ENCODE measurements at places on chromosomes 6 and 20.
A peak's percentile ranks its signal among the peaks of the same experiment; 100 is the strongest.

DNA sequence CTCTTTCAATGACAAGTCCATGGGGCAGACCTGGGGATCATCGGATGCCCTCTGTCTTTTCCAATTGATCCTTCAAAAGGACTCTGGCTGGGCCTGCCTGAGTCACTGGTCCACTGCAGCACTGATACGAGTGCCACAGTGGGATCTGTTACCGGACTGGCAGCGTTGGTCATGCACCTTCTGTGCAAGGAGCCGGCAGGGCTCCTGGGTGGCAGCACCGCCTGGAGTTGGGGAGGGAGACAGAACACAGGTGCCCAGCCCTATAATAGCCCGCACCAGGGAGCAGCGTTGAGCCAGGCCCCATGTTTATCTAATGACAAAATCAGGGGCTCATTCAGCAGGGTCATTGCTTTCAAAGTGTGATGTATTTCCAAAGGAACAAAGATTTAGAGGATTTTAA, 64.2 kb upstream of the NXT1 start:
- DNase-seq, result no peak

DNA sequence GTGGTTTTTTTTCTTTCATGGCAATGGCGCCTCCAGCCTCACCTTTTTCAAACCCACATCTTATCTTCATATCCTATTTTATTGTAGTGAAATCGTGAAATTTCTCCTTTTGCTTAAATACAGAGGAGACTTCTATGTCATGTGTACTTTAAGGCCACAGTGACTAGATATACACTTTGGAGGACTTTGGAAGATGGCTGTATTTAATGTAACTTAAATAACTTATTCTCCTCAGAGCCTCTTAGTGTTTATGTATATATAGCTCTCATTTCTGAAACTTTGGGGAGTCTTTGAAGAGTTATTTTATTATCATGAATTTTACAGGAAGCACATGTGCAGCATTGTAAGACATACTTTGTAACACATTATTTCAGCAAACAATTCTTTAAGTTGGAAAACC, 968 bp downstream of the LAMA2 start:
- no peak for DNase-seq

DNA sequence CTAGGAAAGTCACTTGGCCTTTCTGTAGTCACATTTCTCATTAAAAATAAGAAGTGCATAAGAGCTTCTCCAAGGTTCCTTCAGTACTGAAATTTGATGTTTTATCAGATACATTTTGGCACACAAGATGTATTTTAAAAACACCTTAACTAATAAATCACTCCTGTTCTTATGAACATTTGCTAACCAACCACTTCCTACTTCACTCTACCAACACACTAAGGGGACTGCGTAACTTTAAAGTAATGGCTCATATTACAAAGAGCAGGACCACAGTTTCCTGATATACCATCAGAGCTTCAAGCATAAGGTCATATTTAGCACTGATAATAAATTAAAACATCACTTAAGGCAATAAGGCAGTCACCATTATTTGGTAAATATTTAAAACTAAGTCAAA, 104.4 kb downstream of the RALGAPA2 start:
- no peak for DNase-seq

- no peak for DNase-seq
Observed at GRCh38 chr6:161557333-161558107, 283.7 kb upstream of the AGPAT4 start.

DNA sequence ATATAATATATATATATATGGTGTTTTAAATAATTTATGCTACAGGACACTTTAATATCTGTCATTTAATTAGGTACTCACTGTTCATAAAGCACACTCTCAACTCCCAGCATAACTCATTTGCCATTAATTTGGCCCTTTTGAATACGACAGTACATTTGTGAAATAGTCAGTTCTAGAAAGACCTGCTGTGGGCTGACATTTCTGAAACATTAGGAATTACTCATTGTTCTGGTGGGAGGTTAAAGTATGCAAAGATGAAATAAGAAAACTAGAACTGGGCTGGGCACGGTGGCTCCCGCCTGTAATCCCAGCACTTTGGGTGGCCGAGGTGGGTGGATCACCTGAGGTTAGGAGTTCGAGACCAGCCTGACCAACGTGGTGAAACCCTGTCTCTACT, 497.5 kb downstream of the UTRN start:
- no peak for DNase-seq

DNA sequence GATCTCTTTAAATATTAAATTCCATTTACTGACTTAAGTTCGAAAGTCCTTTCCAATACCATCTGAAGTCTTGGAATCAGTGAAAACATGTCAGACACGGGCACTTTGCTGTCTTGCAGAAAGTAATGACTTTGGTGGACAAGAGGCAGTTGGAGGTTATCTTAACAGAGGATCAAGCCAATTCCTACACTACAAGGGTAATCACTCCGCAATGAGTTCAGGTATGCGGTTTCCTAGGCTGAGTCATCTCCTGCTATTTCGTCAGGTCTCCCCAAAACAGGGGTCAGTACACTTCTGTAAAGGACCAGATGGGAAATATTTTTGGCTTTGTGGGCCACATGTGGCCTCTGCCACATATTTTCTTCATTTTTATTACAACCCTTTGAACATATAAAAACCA, 656.6 kb downstream of the KIF16B start:
- DNase-seq, result peak; percentile 47

GRCh38 chr6:41779336-41779735, 364 bp downstream of the FRS3 start:
- DNase-seq, result no peak

DNA sequence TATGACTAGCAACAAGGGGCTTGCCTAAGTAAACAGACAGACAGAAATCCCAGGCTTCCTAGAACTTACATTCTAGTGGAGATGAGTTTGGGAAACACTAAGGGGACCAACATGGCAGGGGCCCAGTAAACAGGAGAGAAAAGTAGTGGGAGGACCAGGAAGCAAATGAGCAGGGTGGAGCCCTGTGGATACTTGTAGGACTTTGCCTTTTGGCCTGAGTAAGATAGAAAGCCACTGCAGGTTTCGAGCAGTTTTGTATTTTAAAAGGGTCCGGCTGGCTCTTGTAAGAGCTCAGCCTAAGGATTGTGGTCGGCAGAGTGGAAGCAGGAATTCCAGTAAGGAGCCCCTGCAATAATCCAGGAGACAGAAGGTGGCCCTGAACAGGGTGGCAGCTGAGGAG, 125.5 kb downstream of the MAP3K7 start:
- DNase-seq, result no peak

GRCh38 chr20:36330091-36330490, 24.0 kb downstream of the DLGAP4 start:
- DNase-seq, result no peak

- no peak for DNase-seq
Observed at GRCh38 chr20:63044204-63044600, 37.4 kb upstream of the BHLHE23 start.

GRCh38 chr6:128848212-128848935, 34.6 kb upstream of the LAMA2 start:
- DNase-seq, result no peak

- no peak for DNase-seq
Observed at GRCh38 chr6:159116343-159116742, 52.9 kb upstream of the FNDC1 start.

DNA sequence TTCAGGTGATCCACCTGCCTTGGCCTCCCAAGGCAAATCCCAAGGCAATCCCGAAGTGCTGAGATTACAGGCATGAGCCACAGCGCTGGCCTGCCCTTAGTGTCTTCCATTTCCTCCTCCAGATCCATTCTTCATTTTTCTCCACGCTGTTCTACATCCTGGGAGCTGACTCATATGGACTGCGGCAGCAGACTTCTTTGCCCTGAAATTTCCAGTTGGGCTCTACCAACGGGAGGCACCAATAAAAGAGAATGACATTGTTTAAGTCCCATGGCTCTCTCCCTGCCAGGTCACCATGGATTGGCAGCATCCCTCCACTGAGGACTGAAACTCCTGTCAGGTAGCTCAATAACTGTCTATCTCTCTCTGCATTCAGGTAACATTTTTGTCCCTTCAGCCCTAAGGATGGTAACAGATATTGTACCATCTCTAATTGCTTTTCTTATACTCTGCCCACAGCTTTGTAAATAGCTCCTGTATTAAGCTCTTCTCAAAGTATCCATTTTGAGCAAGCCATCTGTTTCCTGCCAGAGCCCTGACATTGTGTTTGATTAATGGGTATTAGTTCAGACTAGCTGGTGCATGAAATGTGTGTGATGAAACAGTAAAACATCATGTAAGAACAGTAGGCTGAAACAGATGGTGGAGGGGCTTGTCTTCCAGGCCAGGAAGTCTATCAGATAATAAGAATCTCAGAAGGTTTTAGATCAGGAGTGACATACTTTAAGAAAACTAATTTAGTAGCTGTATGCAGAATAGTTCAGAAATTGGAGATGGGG, 3.6 kb downstream of the TBCC start:
- no peak for DNase-seq

- DNase-seq, result peak; percentile 13
Observed at GRCh38 chr6:9537381-9537780, 877.5 kb downstream of the TFAP2A start.

DNA sequence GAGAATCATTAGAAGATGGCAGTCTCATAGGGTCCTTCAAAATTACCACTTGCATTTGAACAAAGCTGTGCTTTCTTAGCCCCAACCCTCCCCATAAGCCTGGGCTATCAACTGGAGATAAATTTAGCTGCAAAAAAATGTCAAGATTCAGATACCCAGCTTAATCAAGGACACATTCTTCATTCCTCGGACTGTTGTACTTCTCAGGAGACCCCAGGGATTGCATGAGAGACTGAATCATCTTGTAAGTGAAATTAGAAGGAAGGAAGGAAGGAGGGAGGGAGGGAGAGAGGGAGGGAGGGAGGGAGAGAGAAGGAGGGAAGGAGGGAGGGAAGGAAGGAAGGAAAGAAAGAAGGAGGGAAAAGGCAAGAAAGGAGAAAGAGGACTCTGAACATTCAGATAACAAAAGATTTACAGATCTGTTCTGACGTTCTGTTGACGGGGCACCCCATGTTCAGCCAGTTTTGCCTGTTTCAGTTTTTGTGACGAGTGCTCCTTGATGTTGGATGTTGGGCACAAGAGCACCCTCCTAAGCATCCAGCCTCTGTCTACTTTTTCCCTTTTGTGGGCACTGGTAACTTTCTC, 498.7 kb downstream of the PREX1 start:
- no peak for DNase-seq

DNA sequence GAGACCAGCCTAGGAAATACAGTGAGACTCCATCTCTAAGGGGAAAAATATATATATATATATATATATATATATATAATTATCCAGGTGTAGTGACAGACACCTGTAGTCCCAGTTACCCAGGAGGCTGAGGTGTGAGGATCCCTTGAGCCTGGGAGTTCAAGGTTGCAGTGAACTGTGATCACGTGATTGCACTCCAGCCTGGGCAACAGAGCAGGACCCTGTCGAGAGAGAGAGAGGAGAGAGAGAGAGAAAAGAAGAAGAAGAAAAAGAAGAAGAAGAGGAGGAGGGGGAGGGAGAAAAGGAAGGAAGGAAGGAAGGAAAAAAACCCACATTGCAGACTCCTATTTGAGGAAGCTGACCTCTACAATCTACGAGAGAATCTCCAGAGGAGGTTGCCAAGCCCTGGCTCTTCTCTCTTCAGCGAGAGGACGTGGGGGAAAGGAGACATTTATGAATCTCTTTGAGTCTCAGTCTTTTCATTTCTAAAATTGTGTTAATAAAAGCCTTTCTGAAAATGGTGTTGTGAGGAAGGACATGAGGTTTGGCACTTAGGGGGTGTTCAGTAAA, 49.7 kb downstream of the COL11A2 start:
- no peak for DNase-seq

- DNase-seq, result peak; percentile 75
Observed at GRCh38 chr6:4647414-4648365, 128.5 kb upstream of the CDYL start.

- DNase-seq, result no peak
Observed at GRCh38 chr20:17694767-17695166, 5.0 kb upstream of the BANF2 start.

DNA sequence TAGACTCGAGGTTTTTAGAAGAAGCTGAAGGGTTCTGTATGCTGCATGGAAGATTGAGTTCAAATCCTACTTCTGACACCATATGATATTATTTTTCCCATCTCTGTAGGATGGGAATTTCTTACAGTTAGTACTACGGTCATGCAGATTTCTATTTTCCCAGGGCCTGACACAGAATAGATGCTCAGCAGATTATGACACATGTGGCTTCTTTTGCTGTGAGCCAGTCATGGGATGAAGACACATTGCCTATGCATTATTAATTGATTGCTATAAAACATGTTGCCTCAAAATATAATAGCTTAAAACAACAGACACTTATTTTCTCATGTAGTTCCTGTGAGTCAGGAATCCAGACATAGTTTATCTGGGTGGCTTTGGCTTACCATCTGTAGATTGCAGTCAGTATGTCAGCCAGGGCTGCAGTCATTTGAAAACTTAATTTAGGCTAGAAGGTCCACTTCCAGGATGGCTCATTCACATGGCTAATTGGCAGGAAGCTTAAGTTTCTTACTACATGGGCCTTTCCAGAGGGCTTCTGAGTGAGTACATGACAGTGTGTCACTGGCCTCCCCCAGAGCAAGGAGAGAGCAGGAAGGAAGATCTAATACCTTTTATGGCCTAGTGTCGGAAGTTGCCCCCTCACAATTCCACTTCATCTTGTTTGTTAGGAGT, 29.5 kb downstream of the TOP1 start:
- DNase-seq, result peak; percentile 33

- DNase-seq, result no peak
Observed at GRCh38 chr6:35230950-35231349, 17.2 kb downstream of the SCUBE3 start.

GRCh38 chr6:62298745-62299392, 12.8 kb upstream of the KHDRBS2 start:
- no peak for DNase-seq

GRCh38 chr6:131694832-131695426, 6.3 kb downstream of the OR2A4 start:
- DNase-seq, result peak; percentile 38

DNA sequence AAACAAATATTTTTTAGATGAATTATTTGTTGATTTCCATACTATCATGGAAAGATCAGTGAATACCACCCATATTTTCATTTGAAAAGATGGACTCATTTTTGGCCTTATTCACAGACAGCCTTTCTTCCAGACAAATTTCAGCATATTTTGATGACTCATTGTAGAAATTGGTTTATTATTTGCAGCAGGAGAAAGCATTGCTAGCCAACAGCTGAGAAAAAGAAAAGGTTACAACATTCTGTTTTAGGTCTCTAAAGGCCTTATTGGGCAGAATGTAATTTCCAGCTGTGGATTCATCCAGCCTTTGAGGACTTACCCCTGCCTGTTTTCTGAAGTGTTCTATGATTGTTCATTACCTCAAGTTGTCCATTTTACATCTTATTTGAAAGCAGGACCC, 201.9 kb downstream of the PLCB4 start:
- DNase-seq, result peak; percentile 6

GRCh38 chr6:160986851-160987250, 4.7 kb upstream of the MAP3K4 start:
- no peak for DNase-seq

DNA sequence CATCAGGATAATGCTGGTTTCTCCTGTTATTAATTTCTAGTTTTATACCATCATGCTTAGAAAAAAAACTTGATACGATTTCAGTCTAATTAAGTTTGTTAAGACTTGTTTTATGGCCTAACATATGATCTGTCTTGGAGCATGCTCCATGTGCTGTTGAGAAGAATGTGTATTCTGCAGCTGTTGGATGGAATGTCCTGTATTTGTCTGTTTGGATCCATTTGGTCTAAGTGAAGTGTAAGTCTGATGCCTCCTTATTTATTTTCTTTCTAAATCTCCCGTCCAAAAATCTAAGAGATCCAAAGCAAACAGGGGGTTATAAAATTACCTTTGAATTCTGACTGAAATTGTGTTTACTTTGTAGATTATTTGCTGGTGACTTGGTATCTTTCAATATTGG, 30.0 kb upstream of the PRND start:
- DNase-seq, result no peak

- peak; percentile 29 for DNase-seq
Observed at GRCh38 chr6:51299621-51300380, 481.1 kb downstream of the TFAP2B start.

Measured in H4 (cell line).